ENCODE measurements at places on chromosomes 12 and 14.

- no peaks in the 10 kb centered on the region for H3K27me3 ChIP-seq
- H3K4me3 ChIP-seq: no peak overlapping the region
- H3K4me1 ChIP-seq: peaks cover 1% of the 10 kb centered on the region
These were observed 16.3 kb downstream of the CFAP73 start for GRCh38 chr12:113165521-113166450.

GRCh38 chr14:74705613-74706500 lies 7.0 kb downstream of the AREL1 start:
- H3K27me3 ChIP-seq: no peaks in the 10 kb centered on the region
- H3K4me1 ChIP-seq: peaks cover 58% of the 10 kb centered on the region
- no peak overlapping the region for H3K27ac ChIP-seq

DNA sequence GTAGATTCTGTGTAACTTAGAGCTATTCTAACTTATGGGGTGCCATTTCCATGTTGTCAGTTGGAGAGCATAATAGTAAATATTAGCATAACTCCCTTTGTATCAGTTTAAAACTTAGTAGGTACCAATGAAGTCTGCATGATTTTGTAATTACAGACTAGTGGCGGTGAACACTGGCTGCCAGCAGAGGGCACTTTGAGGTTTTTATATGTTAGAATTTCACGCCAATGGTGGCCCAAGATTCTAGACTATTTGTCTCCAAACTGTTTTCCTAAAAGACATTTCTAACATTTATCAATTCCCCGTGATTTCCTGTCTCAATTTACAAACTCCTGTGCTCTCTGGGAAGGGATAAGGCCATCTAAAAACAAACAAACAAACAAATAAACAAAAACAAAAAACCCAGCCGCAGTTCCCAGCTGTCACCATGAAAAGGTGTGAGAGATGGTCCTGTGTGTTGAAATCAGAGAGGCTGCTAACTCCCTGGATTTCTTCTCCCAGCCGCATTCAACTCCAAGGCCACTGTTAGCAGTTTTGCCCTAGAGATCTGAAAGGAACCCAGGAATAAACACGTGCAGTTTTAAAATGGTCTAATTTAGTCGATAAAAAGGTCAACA lies 57.6 kb downstream of the BRMS1L start:
- H3K36me3 ChIP-seq: no peaks in the 10 kb centered on the region
- no peaks in the 10 kb centered on the region for H3K4me1 ChIP-seq
- peaks cover 21% of the 10 kb centered on the region for H3K27me3 ChIP-seq
- DNase-seq: no peak
- no peak overlapping the region for H3K27ac ChIP-seq

DNA sequence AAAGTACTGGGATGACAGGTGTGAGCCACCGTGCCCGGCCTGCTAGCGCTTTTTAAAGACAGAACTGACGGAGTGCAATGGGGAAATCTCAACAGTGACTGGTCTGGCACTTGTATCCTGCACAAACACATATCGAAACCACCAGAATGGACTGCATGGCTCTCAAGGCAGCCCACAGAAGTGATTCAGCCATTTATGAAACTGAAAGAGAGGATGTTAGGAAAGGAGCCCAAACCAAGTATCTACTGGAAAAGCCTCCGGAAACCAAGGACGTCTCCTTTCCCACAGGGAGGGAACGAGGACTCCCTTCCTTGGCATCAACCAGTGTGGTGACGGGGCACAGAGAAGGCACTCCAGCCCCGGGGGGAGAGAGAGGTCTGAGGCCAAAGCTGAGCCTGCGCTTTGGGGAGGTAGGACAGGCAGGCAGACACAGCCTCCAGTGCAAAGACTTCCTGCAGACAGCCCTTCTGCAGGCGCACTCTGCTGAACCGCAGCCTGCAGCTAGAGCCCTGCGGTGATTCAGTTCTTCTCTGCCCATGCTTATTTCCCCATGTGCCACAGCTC lies 16.5 kb downstream of the SLC15A4 start:
- no peak for DNase-seq
- H3K36me3 ChIP-seq: peaks cover 46% of the 10 kb centered on the region

DNA sequence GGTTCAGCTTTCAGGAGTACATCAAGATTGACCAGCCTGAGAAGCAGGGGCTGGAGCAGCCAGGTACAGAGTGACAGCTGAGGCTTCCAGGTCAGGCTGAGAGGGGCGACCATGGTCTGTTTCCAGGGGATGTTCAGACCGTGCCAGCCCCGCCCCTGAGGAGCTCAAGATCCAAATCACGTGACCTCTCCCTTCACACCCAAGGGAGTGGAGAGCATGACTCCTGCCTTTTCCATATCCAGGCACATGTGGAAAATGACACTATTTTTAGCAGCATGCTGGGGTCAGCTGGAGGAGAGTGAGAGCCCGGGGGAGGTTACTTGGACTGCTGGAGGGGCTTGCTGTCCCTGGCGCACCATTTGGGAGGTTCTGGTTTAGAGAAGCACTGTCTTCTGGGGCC lies 92.7 kb downstream of the B4GALNT3 start:
- no peaks in the 10 kb centered on the region for H3K27me3 ChIP-seq
- H3K4me3 ChIP-seq: peak overlapping the region; percentile 87
- H3K36me3 ChIP-seq: peaks cover 14% of the 10 kb centered on the region
- DNase-seq: no peak
- H3K4me1 ChIP-seq: peaks cover 43% of the 10 kb centered on the region

- H3K4me1 ChIP-seq: no peaks in the 10 kb centered on the region
- no peak overlapping the region for H3K27ac ChIP-seq
- H3K4me3 ChIP-seq: no peak overlapping the region
- DNase-seq: no peak
- peaks cover 20% of the 10 kb centered on the region for H3K36me3 ChIP-seq
These were observed 68.3 kb downstream of the SEC23A start for GRCh38 chr14:39034481-39035296.

DNA sequence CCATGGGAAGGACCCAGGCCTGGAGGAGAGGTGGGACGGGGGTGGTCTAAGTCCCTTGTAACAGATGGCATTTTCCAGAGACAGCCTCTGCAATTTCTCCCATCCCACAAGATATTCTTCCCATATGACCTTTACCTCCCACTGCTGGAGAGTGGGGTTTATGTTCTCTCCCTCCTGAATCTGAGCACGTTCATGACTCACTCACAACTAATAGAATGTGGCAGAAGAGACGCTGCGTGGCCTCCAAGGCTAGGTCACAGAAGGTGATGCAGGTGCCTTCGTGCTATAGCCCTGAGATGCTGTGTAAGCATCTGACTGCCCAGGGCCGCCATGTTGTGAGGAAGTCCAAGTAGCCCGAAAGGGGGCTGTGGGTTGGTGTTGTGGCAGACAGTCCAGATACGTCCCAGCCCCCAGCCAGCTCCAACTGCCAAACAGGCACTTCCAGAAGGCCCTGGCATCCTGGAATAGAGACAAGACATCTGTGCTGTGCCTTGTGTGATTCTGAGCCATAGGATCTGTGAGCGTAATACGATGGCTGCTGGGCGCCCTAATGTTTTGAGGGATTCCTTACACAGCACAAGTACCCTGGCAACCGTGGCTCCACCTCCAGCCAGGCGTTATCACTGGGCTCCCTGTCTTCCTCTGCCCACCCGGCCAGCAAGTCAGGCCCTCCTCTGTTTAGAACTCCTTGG lies 56.1 kb upstream of the NCOR2 start:
- H3K27me3 ChIP-seq: no peaks in the 10 kb centered on the region
- no peak overlapping the region for H3K27ac ChIP-seq
- DNase-seq: no peak
- H3K4me3 ChIP-seq: no peak overlapping the region
- no peaks in the 10 kb centered on the region for H3K4me1 ChIP-seq

Data from central memory CD8-positive, alpha-beta T cell (primary cell).